EH (cell line): ENCODE measurements at places on chromosomes 7 and 10.
A peak's percentile ranks its signal among the peaks of the same experiment; 100 is the strongest.

- DNase-seq = no peak
Observed at GRCh38 chr7:46157931-46158330, 236.9 kb upstream of the IGFBP3 start.

DNA sequence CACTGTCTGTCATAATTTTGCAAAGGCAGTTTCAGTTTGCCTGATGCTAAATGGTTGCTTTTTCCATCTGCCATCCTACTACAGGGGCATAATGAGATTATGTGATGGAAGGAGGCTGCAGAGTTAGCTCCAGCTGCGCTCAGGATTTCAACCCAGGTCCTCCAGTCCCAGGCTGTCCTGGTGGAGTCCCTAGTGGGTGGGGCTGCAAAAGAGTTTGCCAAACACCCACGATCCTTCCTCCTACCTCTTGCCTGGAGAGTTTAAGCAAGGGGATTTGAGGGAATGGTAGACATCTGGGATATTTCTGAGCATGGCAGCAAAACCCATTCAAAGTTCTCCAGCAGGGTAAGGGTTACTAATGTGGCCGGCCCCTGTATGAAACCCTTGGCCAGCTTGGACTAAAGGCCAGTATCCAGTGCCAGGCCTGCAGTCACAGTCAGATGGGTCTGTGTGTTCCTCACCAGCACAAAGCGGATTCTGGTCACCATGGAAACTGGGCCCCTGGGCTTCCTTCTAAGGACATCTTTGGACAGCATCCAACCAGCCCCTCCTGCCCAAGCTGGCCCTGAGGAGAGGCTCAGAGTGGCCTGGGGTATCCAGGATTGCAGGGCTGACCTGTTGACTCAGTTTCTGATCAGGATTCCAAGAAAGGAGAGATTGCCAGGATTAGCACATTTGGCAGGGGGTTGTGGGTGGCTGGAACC is 42.7 kb upstream of the CHST3 start:
- DNase-seq = peak; percentile 32

- DNase-seq = no peak
Observed at GRCh38 chr10:52063159-52063558, 250.9 kb upstream of the DKK1 start.

GRCh38 chr10:28190196-28190595 is 112.7 kb downstream of the MPP7 start:
- DNase-seq = peak; percentile 73

GRCh38 chr10:13681960-13682359 is 95.2 kb downstream of the PRPF18 start:
- DNase-seq = peak; percentile 45

DNA sequence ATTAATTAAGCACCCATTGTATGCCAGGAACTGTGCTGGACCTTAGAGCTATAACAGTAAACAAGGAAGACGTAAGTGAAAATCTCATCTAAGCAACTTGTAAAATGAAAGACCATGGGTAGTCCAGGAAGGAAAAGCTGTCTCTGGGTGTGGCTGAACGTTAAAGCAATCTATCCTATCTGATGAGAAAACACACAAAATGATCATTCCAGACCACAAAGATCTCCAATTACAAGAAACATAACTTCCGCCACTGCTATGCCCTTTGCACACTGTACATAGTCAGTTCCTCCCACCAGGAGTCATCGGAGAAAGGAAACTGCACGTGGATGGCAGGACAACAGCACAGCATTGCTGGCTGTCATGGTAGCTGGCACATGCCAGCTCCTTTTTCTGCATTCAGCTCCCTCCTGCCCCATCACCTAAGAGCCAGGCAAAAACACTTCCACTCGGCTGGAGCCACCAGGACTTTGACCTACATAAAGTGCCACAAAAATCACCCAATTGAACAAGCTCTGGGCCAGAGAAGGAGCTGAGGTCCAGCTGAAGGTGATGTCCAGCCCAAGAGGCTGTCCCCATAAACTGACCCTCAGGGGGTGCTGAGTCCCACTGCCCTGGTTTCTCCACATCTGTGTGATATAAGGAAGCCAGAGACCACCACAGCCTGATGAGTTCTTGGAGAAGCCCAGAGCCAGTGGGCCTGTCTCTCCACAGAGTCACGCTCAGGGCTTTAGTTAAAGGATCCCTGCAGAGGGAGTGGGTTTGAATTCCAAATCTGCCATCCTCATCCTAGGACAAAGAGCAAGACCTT is 56.4 kb downstream of the STEAP1B start:
- peak; percentile 20 for DNase-seq

DNA sequence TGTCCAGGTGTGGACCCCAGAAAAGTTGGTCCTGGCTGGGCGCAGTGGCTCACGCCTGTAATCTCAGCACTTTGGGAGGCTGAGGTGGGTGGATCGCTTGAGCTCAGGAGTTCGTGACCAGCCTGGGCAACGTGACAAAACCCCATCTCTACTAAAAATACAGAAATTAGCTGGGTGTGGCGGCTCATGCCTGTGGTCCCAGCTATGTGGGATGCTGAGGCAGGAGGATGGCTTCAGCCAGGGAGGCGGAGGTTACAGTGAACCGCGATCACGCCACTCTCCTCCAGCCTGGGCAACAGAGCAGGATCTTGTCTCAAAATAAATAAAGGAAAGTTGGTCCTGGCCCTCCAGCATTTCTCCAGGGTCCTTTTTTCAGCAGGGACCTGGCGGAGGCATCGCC is 1.4 kb downstream of the NUDT1 start:
- DNase-seq = no peak

DNA sequence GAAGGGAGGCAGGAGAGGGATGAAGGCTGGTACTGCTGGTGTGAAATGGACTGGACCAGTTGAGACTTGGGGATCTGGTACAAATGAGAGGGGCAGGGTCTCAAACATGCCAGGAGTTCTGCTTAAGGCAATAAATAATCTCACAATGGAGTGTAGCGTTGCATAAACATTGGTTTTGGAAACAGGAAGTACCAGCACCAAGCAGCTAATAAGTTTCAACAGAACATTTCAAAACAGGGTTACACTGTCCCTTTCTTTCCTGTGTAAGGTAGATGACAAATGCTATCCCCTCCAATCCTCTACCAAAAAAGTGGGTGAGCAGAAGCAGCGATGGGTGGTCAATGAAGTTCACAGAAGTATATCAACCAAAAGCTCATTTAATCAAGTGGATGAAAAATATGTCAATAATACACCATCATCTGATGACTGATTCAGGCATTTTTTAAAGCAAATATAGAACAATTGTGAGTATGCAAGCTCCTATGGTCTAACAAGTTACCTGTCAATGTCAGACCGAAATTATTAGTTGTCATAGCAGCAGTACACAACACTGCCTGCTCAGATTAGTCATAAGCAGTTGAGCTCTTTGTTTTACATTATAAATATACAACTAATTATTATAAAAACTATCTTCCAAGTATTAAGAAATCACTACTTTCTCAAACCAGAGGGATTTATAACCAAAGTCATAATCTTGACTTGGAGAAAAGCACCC is 220.0 kb downstream of the FAM107B start:
- DNase-seq = no peak

DNA sequence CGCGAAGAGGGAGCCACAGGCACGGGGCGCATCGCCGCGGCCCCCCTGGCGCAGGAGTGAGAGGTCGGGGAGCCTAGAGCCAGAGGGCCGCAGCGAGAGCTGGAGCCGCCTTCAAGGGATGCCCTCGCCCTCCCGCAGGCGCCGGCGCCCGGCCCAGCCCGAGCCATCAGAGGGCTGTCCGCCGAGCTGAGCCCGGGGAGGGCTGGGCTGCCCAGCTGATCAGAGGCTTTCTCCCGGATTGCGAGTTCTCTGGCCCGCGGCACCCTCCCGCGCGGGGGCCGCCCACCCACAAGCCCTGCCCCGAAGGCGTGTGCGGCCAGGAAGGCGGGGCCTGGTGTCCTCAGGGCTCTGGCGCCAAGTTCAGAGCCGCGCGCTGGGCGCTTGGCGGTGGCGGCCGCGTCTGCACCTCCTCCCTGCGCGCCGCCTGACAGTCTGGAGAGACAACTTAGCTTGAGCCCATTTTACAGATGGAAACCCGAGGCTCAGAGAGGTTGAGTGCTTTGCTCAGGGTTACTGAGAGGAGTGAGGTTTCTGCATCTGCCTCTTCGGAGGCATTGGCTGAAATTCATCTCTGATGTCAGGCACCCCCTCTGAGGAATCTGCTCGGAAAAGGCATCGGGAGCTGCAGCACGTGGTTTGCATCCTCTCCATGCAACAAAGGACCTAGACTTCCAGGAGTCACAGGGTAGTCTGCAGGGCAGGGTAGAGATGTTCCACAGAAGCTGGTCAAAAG is 3.8 kb upstream of the ANTXRL start:
- peak; percentile 87 for DNase-seq

DNA sequence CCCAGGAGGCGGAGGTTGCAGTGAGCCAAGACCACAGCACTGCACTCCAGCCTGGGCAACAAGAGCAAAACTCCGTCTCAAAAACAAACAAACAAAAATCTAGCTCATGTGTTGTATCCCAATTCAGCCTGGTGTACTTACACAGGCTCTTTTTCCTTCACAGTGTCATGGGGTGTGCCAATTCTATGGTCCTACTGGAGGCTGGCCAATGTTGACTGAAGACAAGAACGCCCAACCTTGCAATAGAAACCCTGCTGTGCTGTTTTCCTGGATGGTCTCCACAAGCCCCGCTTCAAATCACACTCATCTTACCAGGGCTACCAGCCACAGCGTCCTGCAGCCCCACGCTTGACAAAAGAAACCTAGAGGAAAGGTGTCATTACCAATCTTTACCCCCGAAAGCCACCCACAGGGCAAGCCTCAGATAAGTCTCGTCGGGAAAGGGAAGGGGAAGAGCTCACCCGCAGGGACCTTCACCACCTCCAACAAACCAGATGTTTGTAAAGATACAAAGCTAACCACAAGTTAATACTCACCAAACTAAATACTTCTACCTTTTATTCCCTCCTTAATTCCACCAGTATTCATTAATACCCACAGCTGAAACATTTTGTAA is 64.8 kb downstream of the TNS3 start:
- no peak for DNase-seq

- DNase-seq = no peak
Observed at GRCh38 chr10:5897053-5897340, 7.0 kb downstream of the FBH1 start.

DNA sequence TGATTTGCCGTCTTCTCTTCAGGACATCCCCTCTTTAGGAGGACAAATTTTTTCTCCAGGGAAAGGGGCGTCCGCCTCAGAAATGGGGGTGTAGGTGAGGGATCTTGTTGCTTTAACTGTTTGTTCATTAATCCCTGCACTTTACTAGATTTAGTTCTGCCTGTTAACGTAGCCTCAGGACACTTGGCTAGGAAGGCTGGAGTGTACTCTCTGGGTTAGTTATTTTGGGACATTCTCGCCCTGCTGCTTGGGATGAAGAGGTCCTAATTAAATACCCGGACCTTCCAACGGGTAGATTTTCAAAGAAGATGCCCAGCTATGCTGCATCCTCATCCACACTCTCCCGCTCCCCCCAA is 552 bp upstream of the ZNF365 start:
- DNase-seq = no peak

DNA sequence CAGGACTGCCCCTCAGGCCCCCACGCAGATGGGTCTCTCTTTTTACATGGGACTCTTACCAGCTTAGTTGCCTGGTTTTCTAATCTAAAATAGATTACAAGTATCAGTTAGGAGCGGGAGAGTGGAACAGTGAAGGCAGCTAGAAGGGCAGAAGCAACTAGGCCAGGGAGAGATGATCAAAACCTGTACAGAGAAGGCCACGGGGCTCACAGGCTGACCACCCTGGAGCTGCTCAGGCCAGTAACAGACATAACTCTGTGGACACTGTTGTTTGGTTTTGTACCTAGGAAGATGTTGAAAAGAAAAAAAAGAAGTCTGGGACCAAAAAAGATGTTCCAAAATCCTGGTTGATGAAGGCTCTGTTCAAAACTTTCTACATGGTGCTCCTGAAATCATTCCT is 16.5 kb downstream of the ABCC2 start:
- DNase-seq = no peak

DNA sequence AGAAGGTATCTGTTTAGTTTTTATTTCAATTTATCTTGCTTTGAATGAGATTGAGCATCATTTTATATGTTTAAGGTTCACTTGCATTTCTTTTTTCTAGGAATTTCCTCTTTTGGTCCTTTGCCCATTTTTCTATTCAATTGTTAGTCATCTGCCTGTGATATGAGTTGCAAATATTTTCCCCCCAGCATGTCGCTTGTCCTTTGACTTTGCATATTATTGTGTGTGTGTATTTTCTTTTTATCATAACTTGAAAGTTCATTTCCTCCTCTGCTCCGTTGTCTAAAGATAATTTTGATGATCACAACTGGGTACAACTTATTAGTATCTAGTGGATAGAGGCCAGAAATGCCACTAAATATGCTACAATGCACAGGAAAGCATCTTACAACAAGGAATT is 132.7 kb upstream of the MDFIC start:
- peak; percentile 49 for DNase-seq

- DNase-seq = no peak
Observed at GRCh38 chr7:72098807-72099580, 313.1 kb downstream of the CALN1 start.

- DNase-seq = no peak
Observed at GRCh38 chr7:44373418-44373740, 48.0 kb upstream of the CAMK2B start.

DNA sequence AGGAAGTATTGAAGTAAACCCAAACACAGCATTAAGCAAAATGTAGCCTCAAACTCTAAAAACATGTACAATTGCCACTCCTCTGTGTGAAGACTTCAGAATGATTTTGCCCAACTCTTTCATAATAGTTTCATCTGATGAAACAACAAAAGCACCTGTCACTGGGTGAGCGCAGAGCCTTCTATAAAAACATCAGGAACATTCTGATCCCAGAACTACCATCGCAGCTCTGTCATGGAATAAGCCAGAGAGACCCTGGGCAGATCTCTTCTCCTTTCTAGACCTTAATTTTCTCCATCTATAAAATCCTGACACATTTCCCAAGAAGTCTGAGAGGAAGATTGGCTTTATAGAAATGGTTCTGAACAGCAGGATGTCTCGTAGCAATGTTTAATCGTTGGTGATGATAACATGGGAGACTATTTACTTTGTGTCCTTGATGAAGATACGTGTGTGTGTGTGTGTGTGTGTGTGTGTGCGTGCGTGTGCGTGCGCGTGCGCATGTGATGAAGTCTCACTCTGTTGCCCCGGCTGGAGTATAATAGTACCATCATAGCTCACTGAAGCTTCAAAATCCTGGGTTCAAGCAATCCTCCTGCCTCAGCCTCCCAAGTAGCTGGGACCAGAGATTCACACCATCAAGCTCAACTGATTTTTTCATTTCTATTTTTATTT is 198.0 kb downstream of the KIAA1217 start:
- DNase-seq = no peak

DNA sequence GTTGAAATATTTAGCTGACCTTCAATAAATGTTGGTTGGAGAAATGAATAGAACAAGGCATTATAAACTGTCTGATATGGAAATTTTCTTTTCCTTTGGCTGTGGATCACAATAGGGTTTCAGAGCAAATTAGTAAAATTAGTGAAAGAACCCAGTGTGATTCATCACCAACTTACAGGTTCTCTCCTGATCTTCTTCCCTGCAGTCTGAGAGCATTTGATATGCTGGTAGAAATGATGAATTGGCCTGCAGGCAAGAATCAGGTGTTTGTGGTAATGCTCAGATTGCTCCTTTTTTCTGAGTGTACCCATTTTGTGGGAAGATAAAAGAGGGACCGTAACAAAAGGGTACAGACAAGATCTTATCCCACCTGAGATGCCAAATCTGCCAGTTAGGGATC is 51.9 kb downstream of the BTAF1 start:
- DNase-seq = no peak
